ENCODE measurements at places on chromosomes 16 and 17.

DNA sequence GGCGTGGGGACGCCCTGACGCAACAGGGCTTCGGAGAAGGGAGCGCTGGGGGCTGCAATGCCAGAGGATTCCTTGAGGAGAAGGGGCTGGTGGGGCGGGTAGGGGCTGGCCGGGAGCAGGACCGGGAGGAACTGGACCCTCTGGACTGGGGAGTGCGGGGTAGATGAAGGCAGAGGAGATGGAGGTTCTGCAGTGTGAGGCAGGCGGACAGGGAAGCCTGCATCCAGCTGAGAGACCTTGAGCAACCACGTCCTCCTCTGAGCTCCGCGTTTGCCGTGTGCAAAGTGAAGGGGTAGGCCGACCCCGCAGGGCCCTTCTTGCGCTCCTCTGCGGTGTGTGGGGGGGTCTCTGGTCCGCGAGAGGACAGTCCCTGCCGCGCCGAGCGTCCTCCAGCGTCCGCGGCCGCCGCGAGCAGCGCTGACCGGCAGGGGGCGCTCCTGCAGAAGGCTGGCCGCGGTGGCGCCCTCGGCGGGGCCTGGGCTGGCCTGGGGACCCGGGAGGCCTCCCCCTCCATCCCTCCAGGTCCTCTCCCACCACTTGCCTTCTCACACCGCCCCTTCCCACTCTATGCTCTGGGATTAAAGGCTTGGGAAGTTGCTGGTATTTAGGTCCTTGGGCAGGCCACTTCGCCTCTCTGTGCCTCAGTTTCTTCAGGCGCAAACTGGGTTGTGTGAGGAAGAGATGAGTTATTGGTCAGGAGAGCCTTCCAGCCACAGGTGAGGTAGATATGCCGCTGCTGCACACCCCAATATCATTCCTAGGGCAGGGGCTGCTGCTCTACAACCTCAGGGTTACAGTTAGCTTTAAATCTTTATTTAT lies 9.6 kb upstream of the WNT9B start:
- no peak for DNase-seq

DNA sequence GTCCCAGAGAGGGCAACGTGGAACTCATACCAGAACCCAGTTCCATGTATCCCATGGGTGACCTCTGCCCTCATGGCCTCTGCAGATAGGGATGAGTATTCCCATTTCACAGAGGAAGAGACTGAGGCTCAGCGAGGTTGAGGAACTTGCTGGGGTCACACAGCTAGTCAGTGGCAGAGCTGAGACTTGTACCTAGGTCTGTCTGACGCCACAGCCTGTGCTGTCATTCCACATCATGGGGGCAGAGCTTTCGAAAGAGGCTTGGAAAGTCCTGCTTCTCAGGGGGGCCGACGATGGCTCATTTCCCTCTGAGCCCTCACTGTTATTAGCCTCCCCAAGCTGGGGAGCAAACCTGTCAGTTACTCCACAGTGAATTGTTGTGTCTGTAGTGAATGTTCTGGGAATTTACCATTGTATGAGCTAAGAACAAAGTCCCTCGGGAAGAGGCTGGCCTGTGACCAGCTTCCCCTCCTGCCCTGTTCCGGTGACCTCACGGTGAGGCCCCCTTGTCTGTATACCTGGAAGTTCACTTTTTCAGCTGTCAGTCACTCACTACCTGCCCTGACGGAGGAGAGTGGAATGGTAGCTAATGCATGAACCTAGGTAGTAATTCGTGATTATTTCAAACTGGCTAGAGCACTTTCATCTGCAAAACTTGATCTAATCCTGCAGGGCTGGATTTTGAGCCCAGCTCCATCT lies 8.9 kb downstream of the METTL22 start:
- no peak for DNase-seq

GRCh38 chr16:90083139-90083538 lies 6.0 kb upstream of the PRDM7 start:
- no peak for DNase-seq

GRCh38 chr16:21694609-21695008 lies 30.8 kb downstream of the OTOA start:
- DNase-seq: no peak

DNA sequence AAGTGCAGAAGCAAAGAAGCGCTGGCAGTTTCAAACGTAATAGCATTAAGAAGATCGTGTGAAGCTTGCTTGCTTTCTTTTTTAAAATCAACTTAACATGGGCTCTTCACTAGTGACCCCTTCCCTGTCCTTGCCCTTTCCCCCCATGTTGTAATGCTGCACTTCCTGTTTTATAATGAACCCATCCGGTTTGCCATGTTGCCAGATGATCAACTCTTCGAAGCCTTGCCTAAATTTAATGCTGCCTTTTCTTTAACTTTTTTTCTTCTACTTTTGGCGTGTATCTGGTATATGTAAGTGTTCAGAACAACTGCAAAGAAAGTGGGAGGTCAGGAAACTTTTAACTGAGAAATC lies 17.4 kb upstream of the RAB11FIP4 start:
- DNase-seq: no peak

GRCh38 chr17:20852990-20853370 lies 189.8 kb downstream of the USP22 start:
- no peak for DNase-seq

DNA sequence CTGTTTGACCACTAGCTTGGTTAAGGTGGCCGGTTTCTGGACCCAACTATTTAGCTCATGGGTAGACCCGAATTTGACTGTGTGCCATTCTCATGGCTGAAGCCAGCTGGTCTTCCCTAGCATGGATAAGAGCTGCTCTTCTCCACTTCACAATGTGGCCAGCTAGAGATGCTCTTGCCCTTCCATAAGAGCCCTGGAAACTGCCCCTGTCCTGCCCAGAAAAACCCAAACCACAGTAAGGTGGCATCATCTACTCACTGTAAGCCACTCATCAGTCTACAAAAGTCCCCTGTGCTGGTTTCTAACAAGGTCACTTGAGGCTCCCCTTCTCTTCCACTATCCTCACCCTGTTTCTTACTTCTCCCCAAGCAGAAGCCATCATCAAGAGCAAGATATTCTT lies 165.1 kb downstream of the HS3ST2 start:
- peak; percentile 5 for DNase-seq

GRCh38 chr16:15915555-15916081 lies 27.2 kb upstream of the CEP20 start:
- DNase-seq: no peak

Data from T47D (cell line).